ENCODE measurements at places on chromosomes 12 and 14. TPM values are rescaled to one million over a fixed set of nuclear protein-coding genes. Genes with fewer than 3 reads are reported as not detected.

GRCh38 chr12:58310368-58310767, 369.0 kb downstream of the ATP23 start:
- no peak for DNase-seq

The EDDM3A gene
- not detected for polyA plus RNA-seq

GRCh38 chr14:92497391-92497790, 16.2 kb upstream of the RIN3 start:
- DNase-seq, result no peak

DNA sequence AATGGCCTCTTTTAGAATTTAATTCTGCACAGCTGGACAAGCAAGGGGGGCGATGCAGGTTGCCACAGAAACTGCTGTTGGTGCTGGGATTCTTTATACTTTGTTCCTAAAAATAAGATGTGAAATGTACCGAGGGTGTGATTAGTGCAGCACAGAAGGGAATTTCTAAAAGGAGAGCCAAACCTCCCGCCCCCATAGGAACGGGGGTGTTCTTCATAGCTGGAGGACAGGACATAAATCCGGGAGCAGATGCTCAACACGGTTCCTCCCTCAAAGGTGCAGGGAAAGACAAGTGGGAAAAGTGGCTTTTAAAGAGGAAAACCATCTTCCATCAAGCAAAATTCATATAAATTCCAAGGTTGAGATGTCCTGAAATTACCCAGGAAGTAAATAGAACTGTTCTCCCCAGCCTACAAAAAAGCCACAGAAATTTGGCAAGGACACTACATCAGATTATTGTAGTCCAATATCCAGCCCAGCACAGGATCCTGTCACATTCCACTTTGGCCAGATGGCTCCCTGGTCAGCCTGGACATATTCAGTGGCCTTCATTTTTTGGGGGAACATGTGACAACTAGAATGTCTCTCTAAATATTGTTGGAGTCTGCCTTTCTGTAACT, 51.4 kb upstream of the TMX1 start:
- DNase-seq, result no peak

GRCh38 chr12:124738636-124739467, 124.8 kb downstream of the SCARB1 start:
- DNase-seq, result no peak

The TBC1D30 gene
- 7.7 TPM for polyA plus RNA-seq

DNA sequence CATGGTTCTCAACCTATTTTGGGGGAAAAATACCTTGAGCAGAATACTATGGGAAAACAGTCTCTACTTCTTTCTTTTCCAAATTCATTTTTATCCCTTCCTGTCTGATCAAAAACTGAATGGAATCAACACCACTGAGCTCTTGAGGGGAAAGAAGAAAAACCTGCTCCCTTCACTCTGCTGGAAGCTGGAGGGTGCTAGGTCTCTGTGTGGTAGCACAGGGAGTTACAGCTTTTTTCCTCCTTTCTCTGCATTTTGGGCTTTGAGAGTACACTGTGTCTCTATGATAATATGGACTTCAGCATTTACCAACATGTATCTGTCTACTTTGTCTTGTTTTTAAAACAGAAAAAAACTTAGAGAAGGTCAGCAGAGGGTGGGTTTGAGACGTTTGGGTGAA, 417.2 kb upstream of the SYT1 start:
- no peak for DNase-seq

DNA sequence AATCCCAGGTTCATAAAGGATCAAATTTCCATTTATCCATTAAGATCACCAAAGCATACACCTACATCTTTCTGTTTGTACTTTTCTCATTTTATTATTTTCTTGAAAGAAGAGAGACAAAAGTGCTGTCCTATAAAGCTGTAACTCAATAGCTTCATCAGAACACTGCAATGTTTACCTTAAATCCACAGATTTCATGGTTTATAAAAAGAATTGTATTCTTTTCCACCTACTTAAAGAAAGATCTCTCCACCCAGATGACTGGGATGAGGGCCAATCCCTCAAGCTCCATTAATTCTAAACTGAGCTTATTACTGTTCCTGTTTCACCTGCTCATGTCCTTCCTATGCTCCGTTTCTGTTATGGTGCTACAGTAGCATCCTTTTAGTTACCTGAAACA, 470.6 kb downstream of the BCAT1 start:
- DNase-seq, result no peak

DNA sequence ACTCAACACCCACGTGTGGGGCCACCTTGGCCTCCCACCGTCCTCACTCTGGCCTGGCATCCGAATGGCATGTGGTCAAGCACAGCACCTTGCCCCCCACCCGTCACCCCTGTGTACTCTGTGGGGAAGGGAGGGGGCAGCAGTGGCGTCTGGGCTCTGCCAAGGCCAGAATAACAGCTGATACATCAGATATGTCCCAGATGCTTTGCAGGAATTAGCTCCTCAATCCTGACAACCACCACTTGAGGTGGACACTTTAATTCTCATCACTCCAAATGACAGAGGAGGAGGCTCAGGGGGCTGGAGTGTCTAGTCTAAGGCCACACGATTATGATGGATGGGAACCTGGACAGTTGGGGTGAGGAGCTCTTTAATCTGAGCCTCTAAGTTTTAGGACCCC, 1.7 kb upstream of the KRT80 start:
- no peak for DNase-seq
